ENCODE measurements at places on chromosomes 7 and 10. TPM values are rescaled to one million over a fixed set of nuclear protein-coding genes. Genes with fewer than 3 reads are reported as not detected.

Gene CYP3A5
- total RNA-seq = 13.1 TPM

Gene FGFR2
- total RNA-seq = 83.7 TPM

Gene LEP
- not detected for total RNA-seq

Gene LRRC4
- total RNA-seq = 13.6 TPM

Gene SHTN1
- total RNA-seq = 33.0 TPM

Gene FANK1
- total RNA-seq = 3.8 TPM

Gene WAPL
- total RNA-seq = 47.1 TPM

Gene PPP1R17
- total RNA-seq = not detected

Gene SFTPD
- total RNA-seq = 339 TPM

Gene CFAP43
- 121 TPM for total RNA-seq

Gene EGR2
- total RNA-seq = 4.7 TPM

DNA sequence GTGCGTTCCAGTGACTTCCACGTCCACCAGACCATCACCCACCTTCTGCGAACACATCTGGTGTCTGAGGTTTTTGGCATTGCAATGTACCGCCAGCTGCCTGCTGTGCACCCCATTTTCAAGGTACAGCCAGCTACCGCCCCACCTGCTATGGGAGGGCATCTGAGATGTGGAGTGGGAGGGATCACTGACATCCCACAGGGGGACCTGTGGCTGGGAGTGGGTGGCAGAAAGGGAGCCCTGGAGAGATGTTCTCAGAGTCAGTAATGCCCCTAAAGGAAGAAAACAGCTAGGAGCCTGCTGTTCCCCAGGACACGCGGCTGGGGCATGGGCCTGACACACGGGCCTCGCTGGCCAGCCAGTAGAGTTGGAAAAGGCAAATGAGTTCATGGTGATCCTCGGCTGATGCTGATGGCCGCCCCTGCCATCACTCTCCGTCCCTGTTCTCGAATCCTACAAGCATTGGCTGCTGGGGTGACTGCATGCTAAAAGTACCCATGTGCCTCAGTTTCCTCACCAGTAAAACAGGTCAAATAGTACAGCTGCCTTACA is 66.6 kb downstream of the ALOX5 start:
- DNase-seq = no peak

- DNase-seq = no peak
Observed at GRCh38 chr7:101426303-101427011, 63.8 kb downstream of the COL26A1 start.

DNA sequence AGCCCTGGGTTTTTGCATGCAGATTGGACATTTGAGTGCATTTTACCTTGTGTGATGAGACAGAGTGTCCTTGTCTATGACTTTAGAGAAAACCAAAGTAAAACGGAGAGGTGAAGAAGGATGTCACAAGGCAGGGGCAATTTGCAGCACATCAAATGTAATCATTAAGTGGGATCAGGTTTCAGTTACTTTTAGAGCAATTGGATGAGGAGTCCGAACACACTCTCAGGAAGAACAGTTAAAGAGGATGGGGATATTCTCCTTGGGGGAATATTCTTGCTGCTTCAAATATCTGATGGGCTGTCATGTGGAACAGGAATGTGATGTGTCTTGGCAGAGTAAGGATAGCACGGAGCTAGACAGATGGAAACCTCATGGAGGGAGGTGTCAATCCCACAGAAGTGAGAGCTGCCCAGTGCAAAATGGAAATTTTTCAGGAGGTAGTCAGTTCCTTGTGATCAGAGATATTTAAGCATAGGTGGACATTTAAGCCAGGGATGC is 757 bp downstream of the RAB19 start:
- no peak for DNase-seq

- no peak for DNase-seq
Observed at GRCh38 chr7:20581956-20582355, 33.5 kb upstream of the ABCB5 start.

GRCh38 chr7:91336106-91336505 is 71.9 kb downstream of the FZD1 start:
- no peak for DNase-seq

DNA sequence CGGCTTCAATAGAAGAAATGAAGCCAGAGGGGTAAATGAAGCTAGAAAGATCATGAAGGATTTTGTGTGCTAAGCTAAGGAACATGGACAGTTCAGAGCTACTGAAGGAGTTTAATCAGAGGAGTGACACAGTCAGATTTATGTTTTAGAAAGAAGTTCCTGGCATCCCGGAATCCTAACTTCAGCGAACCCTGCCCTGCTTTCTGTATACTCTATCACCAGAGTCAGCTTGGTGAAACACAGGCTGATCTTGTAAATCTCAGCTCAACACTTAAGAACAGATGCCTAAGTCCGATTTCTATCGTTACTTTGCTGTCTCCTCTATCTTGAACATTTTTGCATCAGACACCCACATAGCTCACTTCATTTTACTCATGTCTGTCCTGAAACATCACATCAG is 9.1 kb downstream of the AHR start:
- no peak for DNase-seq

DNA sequence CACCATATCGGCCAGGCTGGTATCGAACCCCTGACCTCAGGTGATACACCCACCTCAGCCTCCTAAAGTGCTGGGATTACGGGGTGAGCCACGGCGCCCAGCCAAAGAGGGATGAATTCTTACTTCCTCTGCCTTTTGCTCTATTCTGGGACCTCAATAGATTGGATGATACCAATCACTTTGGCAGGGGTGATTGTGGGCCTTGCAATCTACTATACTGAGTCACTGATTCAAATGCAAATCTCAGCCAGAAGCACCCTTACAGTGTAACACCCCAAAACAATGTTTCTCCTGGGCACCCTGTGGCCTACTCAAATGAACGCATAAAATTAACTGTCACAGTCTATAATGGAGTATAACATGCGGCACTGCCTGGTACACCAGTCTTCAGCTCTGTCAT is 596.7 kb upstream of the LRRTM3 start:
- no peak for DNase-seq

DNA sequence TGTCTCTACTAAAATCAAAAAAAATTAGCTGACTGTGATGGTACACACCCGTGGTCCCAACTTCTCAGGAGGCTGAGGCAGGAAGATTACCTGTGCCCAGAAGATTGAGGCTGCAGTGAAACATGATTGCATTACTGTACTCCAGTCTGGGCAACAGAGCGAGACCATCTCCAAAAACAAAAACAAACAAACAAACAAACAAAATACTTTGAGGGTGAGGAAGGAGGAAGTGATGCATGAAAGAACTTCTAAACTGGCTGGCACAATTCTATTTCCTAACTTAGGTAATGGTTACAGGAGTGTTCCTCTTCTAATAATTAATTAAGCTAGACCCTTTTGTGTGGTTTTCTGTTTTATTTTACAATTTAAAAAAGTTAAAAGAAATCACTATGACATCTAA is 15.5 kb downstream of the WAPL start:
- no peak for DNase-seq

GRCh38 chr10:81439445-81439844 is 435.5 kb upstream of the NRG3 start:
- DNase-seq = no peak

DNA sequence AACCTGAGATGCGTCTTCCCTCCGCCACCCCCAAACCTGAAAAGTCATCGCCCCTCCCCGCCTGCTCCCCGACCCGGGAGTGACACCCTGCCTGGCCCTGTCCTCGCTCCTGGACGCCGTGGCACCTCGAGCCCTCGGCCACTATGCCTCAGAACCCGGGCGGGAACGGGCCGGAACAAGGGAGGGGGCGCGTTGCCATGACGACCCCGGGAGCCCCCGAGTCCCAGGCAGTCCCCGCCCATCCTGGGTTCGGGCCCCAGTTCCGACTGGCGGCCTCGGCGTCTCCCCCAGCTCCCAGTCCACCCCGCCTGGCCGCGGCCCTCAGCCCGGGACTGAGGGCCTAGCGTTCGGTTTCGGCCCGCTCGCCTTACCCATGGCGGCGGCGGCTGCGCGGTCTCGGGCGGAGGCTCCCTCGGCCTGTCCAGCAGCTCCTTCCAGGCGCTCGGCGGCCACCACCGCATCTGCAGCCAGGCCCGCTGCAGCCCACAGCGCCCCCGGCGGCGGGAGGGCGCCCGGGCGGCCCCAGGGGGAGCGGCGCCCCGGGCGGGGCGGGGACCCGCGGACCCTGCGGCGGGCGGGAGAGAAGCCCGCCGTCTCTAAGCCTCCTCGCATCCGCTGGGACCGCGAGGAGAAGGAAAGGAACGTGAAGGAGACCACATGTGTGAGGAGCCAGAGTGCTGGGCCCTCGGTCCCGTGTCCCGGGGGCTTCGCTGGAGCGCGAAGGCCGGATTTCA is at the start of gene RUFY2:
RUFY2 (minus strand) TSS at position 463 of the 734 bp plus-strand sequence; CDS start at position 375, 88 bp downstream.
- peak; percentile 96 for DNase-seq

DNA sequence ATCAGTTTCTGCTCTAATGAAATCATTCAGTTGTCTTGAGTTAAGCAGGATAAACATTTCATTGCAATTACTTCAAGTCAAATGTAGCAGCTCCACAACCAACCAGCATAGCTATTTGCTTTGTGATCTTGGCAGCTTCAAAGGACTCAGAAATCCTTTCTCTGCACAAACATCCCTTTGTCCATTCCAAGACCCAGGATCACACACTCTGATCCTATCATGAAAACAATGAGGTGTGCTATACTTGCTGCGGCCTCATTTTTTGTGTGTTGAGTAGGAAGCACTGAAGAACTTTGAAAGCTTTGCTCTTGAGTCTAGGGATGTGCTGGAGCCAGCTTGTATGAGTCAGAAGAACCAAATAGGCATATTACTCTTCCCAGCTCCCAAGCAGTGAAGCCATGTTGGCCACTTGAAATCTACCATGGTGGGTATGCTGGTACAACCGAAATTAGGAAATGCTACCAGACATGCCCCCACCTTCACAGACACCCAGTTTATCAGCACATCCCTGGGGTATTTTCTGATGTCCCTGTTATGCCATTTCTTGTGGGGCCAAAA is 199.4 kb upstream of the PRSS58 start:
- DNase-seq = no peak

GRCh38 chr7:33070831-33071230 is 8.3 kb upstream of the NT5C3A start:
- no peak for DNase-seq

- DNase-seq = no peak
Observed at GRCh38 chr10:63886281-63887022, 365.3 kb downstream of the REEP3 start.

DNA sequence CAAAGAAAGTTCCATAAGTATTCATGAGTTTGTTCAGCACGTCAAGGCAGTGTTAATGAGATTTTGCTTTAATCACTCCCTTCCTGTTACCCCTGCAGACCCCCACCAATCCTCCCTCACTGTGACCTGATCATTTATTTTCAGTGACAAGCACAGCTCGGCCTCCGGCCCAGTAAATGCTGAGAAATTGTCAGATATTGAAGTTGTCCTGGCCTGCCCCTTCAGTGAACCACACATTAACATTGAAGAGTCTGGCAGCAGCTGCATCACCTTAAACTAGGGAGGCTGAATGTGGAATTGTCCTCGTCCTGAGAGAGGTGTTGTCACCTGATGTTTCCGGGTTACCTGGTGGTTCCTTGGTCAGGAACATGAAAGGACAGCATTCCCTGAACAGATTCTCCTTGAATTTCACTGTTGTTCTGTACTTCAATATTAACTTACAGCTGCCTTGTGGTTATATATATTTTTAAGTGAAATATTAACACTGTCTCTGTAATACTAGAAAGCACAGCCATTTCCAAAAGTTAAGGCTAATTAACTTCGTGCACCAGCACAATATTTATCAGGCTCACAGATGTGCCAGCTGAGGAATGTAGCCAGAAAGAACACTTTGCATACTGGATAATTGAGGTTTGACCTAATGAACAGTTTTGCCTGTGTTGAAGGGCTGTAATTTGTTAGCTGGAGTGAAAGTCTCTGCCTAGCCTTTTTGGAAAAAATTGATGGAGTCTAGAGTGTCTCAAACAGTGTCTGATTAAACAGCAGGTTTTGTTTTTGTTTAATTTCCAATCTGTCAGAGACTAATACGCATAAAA is 265.3 kb downstream of the HDAC9 start:
- DNase-seq = no peak

DNA sequence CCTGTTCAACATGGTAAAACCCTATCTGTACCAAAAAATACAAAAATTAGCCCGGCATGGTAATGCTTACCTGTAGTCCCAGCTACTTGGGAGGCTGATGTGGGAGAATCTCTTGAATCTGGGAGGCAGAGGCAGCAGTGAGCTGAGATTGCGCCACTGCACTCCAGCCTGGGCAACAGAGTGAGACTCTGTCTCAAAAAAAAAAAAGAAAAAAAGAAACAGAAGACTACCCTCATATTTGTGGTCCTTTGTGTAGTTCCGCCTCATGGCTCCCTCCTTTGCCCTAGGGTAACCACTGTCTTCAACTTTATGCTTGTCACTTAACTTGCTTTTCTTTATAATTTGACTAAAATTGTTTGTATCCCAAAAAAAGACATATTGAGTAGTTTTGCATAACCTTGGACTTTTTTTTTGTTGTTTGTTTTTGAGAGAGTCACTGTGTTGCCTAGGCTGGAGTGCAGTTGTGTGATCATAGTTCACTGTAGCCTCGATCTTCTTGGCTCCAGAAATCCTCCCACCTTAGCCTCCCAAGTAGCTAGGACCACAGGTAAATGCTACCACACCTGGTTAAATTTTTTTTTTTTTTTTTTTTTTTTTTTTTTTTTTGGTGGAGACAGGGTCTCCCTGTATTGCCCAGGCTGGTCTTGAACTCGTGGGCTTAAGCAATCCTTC is 3.7 kb downstream of the ZNF487 start:
- no peak for DNase-seq

DNA sequence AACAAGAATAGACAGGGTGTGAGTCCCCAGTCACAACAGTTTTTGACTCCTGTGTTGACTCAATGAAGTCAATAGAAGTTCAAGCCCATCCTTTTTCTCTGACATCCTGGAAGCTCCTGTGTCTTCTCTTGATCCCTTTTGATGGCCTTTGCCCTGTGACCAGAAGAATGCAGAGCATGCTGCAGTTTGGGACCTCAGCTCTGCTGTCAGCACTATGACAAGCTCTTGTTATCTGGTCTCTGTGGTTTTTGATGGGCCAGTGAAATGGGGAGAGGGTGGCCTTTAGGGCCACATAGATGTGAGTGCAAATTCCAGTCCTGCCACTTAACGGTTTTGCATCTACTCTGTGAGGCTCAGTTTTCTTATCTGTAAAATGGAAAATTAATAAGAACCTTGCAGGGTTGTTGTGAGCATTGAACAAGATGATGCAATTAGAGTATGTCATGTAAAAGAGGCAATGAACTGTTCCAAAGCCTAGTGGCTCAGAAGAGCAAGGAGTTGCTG is 102.4 kb upstream of the IKZF1 start:
- no peak for DNase-seq
